ENCODE measurements at places on chromosomes 13 and 19. TPM values are rescaled to one million over a fixed set of nuclear protein-coding genes. Genes with fewer than 3 reads are reported as not detected.

LRRC63 gene
- not detected for total RNA-seq

DLL3 gene
- total RNA-seq, result 0.06 TPM

RETN gene
- not detected for total RNA-seq

KCTD4 gene
- 0.13 TPM for total RNA-seq

RGS9BP gene
- total RNA-seq, result 0.31 TPM

SERPINE3 gene
- not detected for total RNA-seq

ATP4A gene
- total RNA-seq, result not detected

OSCAR gene
- 0.13 TPM for total RNA-seq

S1PR5 gene
- total RNA-seq, result 4.1 TPM

KIR2DL1 gene
- total RNA-seq, result not detected

PCDH9 gene
- total RNA-seq, result 56.1 TPM

PRR20A gene
- not detected for total RNA-seq

PLVAP gene
- total RNA-seq, result 0.92 TPM

GIPC3 gene
- under 0.01 TPM for total RNA-seq

CAB39L gene
- 13.9 TPM for total RNA-seq

OR10H1 gene
- total RNA-seq, result not detected

PCSK4 gene
- 0.53 TPM for total RNA-seq

GFY gene
- not detected for total RNA-seq

IRGC gene
- total RNA-seq, result not detected

ZNF845 gene
- total RNA-seq, result 7.9 TPM

MAP4K1 gene
- total RNA-seq, result not detected

PSG7 gene
- total RNA-seq, result not detected

C19orf81 gene
- 0.62 TPM for total RNA-seq

MISP gene
- total RNA-seq, result not detected

ZNF432 gene
- 9.1 TPM for total RNA-seq

LILRA5 gene
- total RNA-seq, result not detected

FAM124A gene
- 8.9 TPM for total RNA-seq

ENOX1 gene
- total RNA-seq, result 1.2 TPM

TMEM255B gene
- 0.26 TPM for total RNA-seq

DMAC2 gene
- total RNA-seq, result 20.0 TPM

SMAD9 gene
- total RNA-seq, result 8.2 TPM

TEX30 gene
- 18.2 TPM for total RNA-seq

ZNF626 gene
- total RNA-seq, result 9.5 TPM

CGB7 gene
- not detected for total RNA-seq

CELF5 gene
- not detected for total RNA-seq

SYNGR4 gene
- not detected for total RNA-seq

COX7A1 gene
- total RNA-seq, result 79.4 TPM
